Prostate gland (tissue), 2 donors: ENCODE measurements at places on chromosomes 16 and 17. TPM values are rescaled to one million over a fixed set of nuclear protein-coding genes. Genes with fewer than 3 reads are reported as not detected.

DNA sequence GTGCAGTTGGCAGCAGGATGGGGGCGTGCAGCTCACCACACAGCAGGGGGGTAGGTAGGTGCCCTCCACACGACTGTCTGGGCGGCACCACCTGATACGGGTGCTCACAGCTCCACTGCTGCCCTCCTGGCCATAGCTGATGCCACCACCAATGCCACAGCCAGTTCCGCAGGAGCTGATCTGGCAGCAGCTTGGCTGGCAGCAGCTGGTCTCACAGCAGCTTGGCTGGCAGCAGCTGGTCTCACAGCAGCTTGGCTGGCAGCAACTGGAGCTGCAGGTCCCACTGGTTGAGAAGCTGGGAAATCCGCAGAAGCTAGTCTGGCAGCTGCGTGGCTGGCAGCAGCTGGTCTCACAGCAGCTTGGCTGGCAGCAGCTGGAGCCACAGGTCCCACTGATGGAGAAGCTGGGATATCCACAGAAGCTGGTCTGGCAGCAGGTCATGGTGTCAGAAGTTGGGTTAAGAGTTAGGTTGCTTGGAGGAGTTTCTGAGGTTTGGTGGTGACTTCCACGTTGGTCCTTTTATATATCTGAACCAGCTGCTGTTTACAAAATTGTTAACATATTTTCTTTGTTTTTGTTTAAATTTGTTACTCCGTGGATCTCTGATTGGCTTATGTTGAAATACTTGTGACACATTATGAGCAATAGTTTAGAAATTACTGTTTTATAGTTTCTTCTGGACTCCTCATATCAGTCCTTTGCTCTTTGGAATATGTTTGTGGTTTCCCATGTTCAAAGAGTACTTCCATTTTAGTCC is at the start of gene KRTAP1-5:
KRTAP1-5 (minus strand) TSS at position 494 of the 757 bp plus-strand sequence; CDS start at position 441, 53 bp downstream.
- H3K4me1 ChIP-seq, result no peaks in the 10 kb centered on the region
- H3K4me3 ChIP-seq, result no peak within 1 kb of the TSS
- no peaks in the 10 kb centered on the region for H3K27me3 ChIP-seq
- DNase-seq, result no peak
- H3K27ac ChIP-seq, result no peak within 1 kb of the TSS

GRCh38 chr17:40648384-40648968 is 858 bp upstream of the SMARCE1 start:
- H3K27me3 ChIP-seq, result no peaks in the 10 kb centered on the region
- H3K36me3 ChIP-seq, result no peaks in the 10 kb centered on the region
- H3K4me3 ChIP-seq, result peak overlapping the region; percentile 63
- H3K27ac ChIP-seq, result peak overlapping the region; percentile 95
- peak; percentile 24 for DNase-seq
- H3K4me1 ChIP-seq, result peaks cover 4% of the 10 kb centered on the region

DNA sequence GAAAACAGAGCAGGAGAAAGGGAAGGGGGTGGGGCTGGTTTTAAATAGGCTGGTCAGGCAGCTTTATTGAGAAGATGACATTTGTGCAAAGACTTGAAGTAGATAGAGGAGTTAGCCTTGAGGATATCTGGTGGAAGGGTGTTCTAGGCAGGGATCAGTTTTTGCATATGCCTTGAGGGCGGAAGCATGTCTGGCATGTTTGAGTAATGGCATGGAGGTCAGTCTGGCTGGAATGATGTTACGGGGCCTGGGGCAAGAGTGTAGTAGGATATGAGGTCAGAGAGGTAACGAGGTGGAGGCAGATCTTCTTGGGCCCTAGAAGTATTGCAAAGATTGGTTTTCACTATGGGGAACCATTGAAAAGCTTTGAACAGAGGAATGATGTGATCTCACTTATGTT is 4.8 kb downstream of the RABEP1 start:
- no peaks in the 10 kb centered on the region for H3K27me3 ChIP-seq
- no peak overlapping the region for H3K4me3 ChIP-seq
- no peaks in the 10 kb centered on the region for H3K4me1 ChIP-seq
- H3K36me3 ChIP-seq, result no peaks in the 10 kb centered on the region

Gene CANT1
- total RNA-seq, result 201 TPM

DNA sequence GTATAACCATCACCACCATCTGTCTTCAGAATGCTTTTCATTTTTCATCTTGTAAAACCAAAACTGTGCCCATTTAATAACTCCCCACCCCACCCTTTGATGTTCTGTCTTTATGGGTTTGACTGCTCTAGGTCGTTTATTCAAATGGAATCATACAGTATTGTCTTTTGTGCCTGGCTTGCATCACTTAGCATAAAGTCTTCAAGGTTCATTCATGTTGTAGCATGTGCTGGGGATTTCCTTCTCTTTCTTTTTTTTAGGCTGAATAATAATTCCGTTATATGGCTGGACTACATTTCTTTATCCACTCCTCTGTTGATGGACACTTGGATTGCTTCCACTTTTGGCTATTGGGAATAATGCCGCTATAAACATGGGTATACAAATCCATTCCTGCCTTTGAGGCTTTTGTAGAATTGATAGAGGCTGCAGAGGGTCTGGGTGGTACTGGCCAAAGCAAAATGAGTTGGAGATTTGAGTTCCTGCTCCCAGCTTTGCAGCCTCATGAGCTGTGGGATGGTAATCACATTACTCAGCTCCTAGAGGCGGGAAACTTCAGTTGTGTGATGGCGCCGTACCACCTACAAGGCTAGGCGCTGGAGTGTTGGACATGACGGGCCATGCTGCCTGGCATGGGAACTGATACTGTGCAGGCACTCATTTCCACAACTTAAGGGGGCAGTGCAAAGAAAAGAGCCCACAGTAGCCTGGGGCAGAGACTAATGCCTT is 64.8 kb downstream of the CLEC16A start:
- no peak overlapping the region for H3K27ac ChIP-seq
- H3K36me3 ChIP-seq, result no peaks in the 10 kb centered on the region
- H3K4me1 ChIP-seq, result no peaks in the 10 kb centered on the region
- H3K27me3 ChIP-seq, result no peaks in the 10 kb centered on the region
- H3K4me3 ChIP-seq, result no peak overlapping the region

Gene GAS2L2
- total RNA-seq, result not detected
